ENCODE measurements at places on chromosomes 3 and 15. TPM values are rescaled to one million over a fixed set of nuclear protein-coding genes. Genes with fewer than 3 reads are reported as not detected.
A peak's percentile ranks its signal among the peaks of the same experiment; 100 is the strongest.

ILDR1 gene
- 0.38 TPM for total RNA-seq

SLC9C1 gene
- total RNA-seq: 1.7 TPM

GOLGA6L4 gene
- 1.0 TPM for total RNA-seq

IL5RA gene
- 1.0 TPM for total RNA-seq

DNA sequence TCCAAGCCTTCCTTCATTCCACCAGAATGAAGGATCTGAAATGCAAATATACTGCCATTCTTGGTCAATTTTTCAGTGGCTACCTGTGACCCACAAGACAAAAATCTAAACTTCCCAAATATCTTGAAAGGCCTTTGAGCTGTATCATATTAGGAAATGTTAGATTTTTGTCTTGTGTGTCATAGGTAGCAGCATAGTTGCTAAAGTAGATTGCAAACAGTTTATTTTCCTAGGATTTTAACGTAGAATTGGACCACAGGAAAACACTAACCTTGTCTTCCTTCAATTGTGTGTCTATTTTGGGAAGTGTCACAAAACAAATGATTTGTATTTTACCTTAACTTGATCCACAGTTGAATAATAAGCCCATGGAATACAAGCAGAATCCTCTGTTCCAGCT, 42.4 kb downstream of the CP start:
- no peak for DNase-seq

GRCh38 chr15:98903377-98904018, 104.1 kb downstream of the PGPEP1L start:
- no peak for DNase-seq

- DNase-seq: no peak
These were observed 71.9 kb downstream of the PFN2 start for GRCh38 chr3:149898771-149899170.

- DNase-seq: no peak
These were observed 111.2 kb upstream of the STT3B start for GRCh38 chr3:31421314-31422048.

GRCh38 chr15:73317651-73318462, 50.9 kb downstream of the HCN4 start:
- DNase-seq: no peak

DNA sequence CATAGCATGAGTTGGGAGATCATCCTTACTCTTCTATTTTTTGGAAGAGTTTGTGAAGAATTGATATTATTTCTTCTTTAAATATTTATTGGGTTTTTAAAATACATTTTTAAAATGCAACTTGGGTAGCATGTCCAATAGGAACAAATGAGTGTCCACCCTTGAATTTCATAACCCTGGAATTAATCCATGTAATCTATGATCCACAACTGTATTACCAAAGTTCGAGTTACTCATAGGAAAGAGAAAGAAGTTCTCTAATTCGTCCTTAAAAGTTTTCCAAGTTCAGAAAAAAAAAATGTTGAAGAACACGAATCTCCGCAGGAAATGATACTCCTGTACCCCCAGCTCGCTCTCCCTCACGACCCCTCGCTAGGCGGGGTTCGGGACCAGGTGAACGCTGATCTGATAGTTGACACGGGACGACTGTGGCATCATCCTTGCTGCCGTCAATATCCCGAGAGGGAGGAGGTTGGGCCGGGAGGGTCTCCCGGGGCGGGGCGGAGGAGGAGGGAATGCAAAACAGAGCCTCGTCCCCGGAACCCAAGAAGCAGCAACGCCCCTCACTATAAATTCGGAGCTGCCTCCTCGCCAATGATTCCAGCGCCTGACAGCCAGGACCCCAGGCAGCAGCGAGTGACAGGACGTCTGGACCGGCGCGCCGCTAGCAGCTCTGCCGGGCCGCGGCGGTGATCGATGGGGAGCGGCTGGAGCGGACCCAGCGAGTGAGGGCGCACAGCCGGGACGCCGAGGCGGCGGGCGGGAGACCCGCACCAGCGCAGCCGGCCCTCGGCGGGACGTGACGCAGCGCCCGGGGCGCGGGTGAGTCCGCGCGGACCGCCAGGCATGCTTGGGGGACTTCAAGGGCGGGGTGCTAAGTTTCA, at the start of gene AGTR1:
TSS of gene AGTR1 (plus strand) at position 598 of the 884 bp plus-strand sequence. CDS start 43,133 bp downstream, outside the sequence.
- DNase-seq: peak; percentile 82

Measured in Right ventricle myocardium superior (tissue), 1 donor.